Tracheal epithelial cell (primary cell): ENCODE measurements at places on chromosomes 3 and 15. TPM values are rescaled to one million over a fixed set of nuclear protein-coding genes. Genes with fewer than 3 reads are reported as not detected.

Gene THPO
- not detected in 2 replicates for total RNA-seq

Gene EPHB3
- total RNA-seq, result 16.6 and 26.3 TPM in 2 replicates

Gene CTDSPL2
- total RNA-seq, result 50.1 and 63.9 TPM in 2 replicates

Gene TGM4
- 0.48 TPM in 1 of 2 replicates, not detected in the other for total RNA-seq

Gene SLC28A1
- total RNA-seq, result not detected in 2 replicates

Gene CACNA1D
- under 0.01 TPM in 1 of 2 replicates, not detected in the other for total RNA-seq

Gene RAD51
- 0.21 and 2.4 TPM in 2 replicates for total RNA-seq

Gene SENP8
- total RNA-seq, result 1.7 and 3.2 TPM in 2 replicates

Gene CD86
- total RNA-seq, result under 0.01 TPM in 1 of 2 replicates, not detected in the other

Gene GABRG3
- not detected in 2 replicates for total RNA-seq

Gene CYP19A1
- not detected in 2 replicates for total RNA-seq

Gene PRTG
- under 0.01 and 0.48 TPM in 2 replicates for total RNA-seq

Gene SMCO1
- total RNA-seq, result 0.24 TPM in 1 of 2 replicates, not detected in the other

Gene FEZF2
- total RNA-seq, result not detected in 2 replicates

Gene LRTM1
- not detected in 2 replicates for total RNA-seq

Gene PLCL2
- 1.3 and 3.6 TPM in 2 replicates for total RNA-seq

Gene C2CD4B
- total RNA-seq, result not detected in 2 replicates

Gene DOCK3
- under 0.01 and 0.24 TPM in 2 replicates for total RNA-seq

Gene SMC4
- total RNA-seq, result 11.1 and 13.2 TPM in 2 replicates

Gene GUCA1C
- total RNA-seq, result not detected in 2 replicates

Gene ZDHHC3
- total RNA-seq, result 51.8 and 94.4 TPM in 2 replicates

Gene B3GNT5
- 22.9 and 43.7 TPM in 2 replicates for total RNA-seq

Gene NR2F2
- total RNA-seq, result 3.6 and 4.8 TPM in 2 replicates

Gene CHRM5
- not detected in 2 replicates for total RNA-seq

Gene CDC25A
- 3.8 and 4.3 TPM in 2 replicates for total RNA-seq

Gene CLDN18
- not detected in 2 replicates for total RNA-seq

Gene CRYGS
- total RNA-seq, result 0.43 and 0.48 TPM in 2 replicates

Gene C2CD4A
- 0.21 and 0.48 TPM in 2 replicates for total RNA-seq

Gene AP4E1
- total RNA-seq, result 12.5 and 18.3 TPM in 2 replicates

Gene RBP2
- total RNA-seq, result not detected in 2 replicates

Gene GATA2
- under 0.01 TPM in 1 of 2 replicates, not detected in the other for total RNA-seq

Gene SCN11A
- total RNA-seq, result under 0.01 TPM in 1 of 2 replicates, not detected in the other

Gene CADM2
- under 0.01 and 0.64 TPM in 2 replicates for total RNA-seq

Gene TRPM1
- total RNA-seq, result under 0.01 TPM in 1 of 2 replicates, not detected in the other

Gene ALG1L2
- total RNA-seq, result not detected in 2 replicates

Gene ACTRT3
- 1.9 and 2.9 TPM in 2 replicates for total RNA-seq

Gene C3orf20
- total RNA-seq, result not detected in 2 replicates

Gene CACNA2D3
- 0.48 TPM in 1 of 2 replicates, not detected in the other for total RNA-seq

Gene SI
- total RNA-seq, result not detected in 2 replicates

Gene SENP5
- total RNA-seq, result 36.1 and 39.9 TPM in 2 replicates

Gene MESP2
- 0.48 and 1.3 TPM in 2 replicates for total RNA-seq

Gene DNAJA4
- 6.0 and 13.6 TPM in 2 replicates for total RNA-seq

Gene ALDH1A3
- 214 and 3,131 TPM in 2 replicates for total RNA-seq

Gene HDC
- not detected in 2 replicates for total RNA-seq

Gene PDZRN3
- 0.24 TPM in 1 of 2 replicates, not detected in the other for total RNA-seq

Gene C3orf85
- total RNA-seq, result not detected in 2 replicates

Gene PRR20G
- total RNA-seq, result not detected in 2 replicates

Gene EXD1
- total RNA-seq, result 0.21 and 0.72 TPM in 2 replicates

Gene LNP1
- total RNA-seq, result 0.48 and 1.9 TPM in 2 replicates

Gene SOX14
- total RNA-seq, result not detected in 2 replicates

Gene ONECUT1
- total RNA-seq, result not detected in 2 replicates

Gene ADPRH
- total RNA-seq, result 1.1 and 1.7 TPM in 2 replicates
